ENCODE measurements at places on chromosomes 2 and 18. TPM values are rescaled to one million over a fixed set of nuclear protein-coding genes. Genes with fewer than 3 reads are reported as not detected.
A peak's percentile ranks its signal among the peaks of the same experiment; 100 is the strongest.

DTNA gene
- polyA plus RNA-seq = 81.0 TPM

ASPRV1 gene
- 3.0 TPM for polyA plus RNA-seq

SLC35F5 gene
- 52.9 TPM for polyA plus RNA-seq

GALR1 gene
- polyA plus RNA-seq = 0.05 TPM

MC2R gene
- 0.38 TPM for polyA plus RNA-seq

GRCh38 chr18:2425426-2426317, 145.6 kb downstream of the METTL4 start:
- no peak for DNase-seq

- DNase-seq = peak; percentile 83
Observed at GRCh38 chr2:188132385-188132784, 159.3 kb upstream of the GULP1 start.

GRCh38 chr18:77482190-77483085, 232.8 kb downstream of the GALR1 start:
- DNase-seq = peak; percentile 25

DNA sequence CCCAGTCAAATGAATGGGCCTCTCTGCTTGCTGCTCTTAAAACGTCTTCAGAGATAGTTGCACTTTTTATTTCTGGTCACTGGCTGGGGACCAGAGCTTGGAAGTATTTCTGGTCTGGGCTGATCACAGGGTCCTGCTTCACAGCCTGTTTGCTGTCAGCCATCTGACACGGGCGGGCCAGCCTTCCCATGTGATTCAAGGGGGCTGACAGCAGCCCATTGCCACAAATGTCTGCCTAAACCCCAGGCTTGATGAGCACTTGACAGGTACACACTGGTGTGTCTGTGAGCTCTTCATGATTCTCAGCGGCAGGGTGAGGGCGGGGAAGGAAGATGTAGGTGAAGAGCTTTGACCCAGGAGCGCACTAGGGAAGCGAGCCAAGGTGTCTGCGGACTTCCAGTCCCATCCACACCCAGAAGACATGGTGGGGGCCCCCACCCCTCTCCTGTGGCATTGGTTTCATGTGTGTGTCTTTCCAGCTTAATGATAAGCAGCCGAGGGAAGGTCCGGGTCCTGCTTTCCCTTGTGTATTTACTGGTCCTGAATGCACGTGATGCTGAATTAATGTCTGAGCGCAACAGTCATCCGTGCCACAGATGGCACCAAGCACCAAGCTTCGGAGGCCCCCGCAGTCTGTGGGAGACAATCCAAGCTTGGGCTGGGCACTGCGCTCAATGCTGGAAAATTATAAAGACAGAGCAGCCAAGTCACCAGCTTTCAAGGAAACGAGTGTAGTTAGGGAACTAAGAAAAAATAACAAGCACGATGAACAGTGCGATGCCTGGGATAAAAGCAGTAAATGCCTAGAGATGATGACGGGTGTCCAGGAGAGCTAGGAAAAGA, 73.3 kb downstream of the SH3BP4 start:
- DNase-seq = no peak

DNA sequence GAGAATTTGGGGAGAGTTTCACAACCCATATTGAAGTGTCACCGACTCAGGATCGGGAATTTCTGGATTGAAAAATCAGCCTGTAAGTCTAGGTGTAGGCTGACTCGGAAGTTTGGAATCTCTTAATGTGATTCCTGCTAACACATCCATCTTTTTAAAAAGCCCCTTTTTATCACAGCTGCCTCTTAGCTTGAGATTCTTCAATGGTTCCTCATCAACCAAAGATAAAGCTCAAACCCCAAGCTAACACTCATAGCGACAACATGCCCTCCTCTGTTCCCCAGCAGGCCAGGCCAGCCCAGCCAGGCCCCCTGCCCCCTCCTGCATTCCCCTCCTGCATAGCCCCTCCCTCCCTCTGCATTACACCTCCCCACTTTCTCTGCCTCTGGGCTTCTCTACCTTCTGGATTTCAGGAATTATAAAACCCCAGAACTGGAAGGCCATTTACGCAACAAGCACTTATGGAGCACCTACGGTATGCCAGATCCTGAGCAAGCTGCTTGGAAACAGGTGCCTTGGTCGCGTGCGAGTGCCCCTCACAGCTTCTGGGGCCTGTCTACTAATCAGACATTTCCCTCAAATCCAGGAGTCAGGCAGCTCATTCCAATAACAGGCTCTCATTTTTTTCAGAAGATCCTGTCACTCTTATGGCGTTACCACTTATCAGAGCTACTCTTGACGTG, 63.4 kb downstream of the EMX1 start:
- DNase-seq = no peak

DNA sequence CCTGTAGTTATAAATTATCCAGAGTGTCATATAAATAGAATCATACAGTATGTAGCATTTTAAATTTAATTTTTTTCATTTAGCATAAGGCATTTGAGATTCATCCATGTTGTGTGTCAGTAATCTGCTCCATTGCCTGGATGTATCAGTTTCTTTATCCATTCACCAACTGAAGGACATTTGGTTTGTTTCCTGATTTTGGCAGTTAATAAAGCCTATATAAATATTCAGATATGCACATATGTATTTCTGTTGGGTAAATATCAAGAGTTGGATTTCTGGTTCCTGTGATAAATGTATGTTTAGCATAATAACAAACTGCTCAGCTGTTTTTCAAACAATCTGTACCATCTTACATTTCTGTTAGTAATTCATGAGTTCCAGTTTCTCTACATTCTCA, 39.9 kb downstream of the CCDC150 start:
- DNase-seq = no peak

DNA sequence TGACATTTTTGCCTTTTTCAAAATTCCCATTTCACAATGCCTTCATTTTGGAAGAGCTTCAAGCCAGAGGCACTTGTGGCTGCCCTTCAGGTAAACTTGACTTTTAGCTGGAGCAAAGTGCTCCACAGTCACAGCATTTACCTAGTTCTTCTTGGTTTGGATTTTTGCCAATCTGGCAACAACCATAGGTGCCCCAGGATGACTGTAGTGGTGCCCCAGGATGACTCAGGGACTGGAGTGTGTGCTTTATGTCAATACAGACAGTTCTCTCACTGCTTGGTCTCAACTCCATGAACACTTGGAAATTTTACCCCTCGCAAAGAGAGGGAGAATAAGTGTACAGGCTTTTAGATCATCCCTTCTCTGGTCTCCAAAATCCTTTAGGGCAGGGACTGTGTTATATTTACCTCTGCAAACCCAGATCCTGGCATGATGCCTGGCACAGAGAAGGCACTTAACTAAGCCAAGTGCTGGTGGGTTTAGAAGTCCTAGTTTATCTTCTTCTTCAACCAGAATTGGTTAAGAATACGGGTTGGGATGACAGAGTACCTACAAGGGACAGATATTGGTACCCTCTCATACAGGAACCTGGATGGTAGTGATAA, 15.3 kb upstream of the PTPN4 start:
- no peak for DNase-seq

DNA sequence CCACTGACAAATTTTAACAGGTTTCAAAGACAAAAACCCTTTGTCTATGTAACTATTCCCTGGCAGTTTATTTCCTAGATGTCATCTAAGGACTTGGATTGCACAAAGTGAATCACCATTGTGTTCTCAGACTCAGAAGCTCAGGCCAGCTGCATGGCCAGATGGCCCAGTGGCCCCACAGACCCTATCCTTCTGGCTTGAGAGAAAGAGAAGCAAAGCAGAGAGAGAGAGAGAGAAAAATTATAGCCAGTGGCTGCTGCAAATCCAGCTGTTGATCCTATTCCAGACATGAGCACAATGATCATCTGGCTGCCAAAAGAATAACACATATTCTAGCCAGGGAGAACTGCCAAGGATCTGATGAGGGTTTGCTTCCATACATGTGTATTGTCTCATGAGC, 25.8 kb downstream of the CTLA4 start:
- DNase-seq = peak; percentile 99

DNA sequence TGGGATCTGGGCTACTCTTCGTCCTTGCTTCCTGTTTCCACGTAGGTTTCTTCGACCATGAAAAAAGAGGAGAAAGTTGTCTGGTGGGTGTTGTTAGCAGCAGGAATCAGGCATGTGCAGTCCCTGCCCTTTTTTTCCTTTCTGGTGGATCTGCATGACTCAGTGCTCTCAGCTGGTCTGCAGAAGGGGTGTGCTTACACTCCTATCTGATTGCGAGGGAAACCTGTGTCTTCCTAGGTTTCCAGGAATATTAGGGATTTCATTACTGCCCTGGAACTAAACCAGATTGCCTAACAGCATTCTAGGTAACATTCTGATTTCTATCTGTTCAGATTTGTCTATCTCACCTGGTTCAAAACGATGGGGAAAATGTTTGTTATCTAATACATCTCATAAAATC, 174.3 kb downstream of the CCDC102B start:
- DNase-seq = no peak

DNA sequence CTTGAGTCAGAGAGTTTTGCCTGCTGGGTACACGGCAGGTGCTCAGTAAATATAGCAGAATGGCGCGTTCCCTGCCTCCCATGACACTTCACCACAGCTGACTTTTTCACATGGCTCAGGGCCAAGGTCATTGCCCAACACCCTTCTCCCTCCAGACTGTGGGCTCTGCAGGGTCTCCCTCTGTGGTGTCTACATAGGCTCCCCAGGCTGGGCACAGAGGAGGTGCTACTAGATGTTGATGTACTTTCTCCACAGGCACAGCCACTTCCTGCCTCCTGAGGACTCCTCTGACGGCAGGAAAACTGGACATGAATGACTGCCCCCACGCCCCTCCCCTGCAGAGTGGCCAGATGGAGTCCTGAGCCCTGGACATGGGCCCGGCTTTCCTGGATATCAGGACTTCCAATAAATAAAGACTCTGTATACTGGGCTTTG, 4.2 kb downstream of the CHCHD5 start:
- peak; percentile 75 for DNase-seq

All from muscle of leg (tissue), 16 donors.